ENCODE measurements at places on chromosomes 5 and 9.
A peak's percentile ranks its signal among the peaks of the same experiment; 100 is the strongest.

GRCh38 chr5:178536541-178537466, 53.4 kb downstream of the COL23A1 start:
- DNase-seq, result no peak

DNA sequence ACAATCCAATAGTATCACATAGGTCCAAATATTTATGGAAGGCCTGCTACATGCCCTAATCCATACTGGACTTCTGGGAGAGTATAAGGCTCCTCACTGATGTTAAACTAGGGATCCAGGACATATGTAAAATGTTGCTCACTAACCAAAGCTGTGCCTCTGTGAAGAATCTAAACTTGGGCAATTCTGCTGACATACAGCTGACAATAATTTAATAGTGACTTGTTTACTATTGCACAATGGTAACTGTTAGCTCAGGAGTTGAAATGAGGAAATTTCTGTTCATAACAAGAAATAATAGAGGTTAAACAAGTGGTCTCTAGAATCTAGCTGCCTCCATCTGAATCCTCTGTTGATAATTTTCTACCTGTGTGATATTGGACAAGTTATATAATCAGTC, 14.9 kb upstream of the CTXN3 start:
- DNase-seq, result no peak

DNA sequence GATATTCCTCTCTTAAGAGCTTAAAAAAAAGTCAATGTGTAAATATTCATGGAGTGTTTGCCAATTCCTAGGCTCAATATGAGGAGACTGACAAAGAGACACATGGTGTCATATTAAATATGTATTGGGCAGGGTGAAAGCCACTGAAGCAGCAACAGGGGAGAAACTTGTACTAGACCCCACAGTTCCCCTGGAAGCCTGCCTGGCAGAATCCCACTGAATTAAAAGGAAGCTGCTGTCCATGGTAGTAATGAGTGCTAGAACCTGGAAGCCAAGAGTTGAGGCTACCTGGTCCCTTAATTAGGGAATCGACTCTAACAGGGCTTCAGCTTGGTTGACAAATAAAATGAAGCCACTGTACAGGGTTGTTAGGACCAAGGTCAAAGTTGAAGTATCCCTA, 129.4 kb upstream of the GPR151 start:
- DNase-seq, result no peak

GRCh38 chr5:66223637-66224036, 79.5 kb downstream of the SREK1 start:
- no peak for DNase-seq

- no peak for DNase-seq
These were observed 14.2 kb upstream of the CAST start for GRCh38 chr5:96648023-96648422.

GRCh38 chr9:68981789-68982188, 32.1 kb downstream of the PRKACG start:
- no peak for DNase-seq

DNA sequence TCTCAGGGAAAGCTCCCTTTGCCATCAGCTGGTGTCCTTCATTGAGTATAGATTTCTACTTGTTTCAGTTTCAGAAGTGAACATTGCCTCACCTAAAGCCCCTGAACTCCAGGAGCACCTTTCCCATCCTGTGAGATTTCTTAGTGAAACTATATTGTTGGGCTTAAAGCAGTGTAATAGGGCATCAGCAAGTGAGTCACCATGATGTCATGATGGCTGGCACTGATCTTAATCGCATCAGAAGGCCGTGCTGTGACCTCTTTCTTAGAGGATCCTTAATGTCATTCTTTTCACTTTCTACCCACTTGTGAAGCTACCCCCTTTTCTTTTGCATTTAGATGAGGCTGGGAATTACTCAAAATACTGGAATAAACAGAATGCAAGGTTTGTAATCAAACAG, 401.3 kb downstream of the MTRR start:
- no peak for DNase-seq

DNA sequence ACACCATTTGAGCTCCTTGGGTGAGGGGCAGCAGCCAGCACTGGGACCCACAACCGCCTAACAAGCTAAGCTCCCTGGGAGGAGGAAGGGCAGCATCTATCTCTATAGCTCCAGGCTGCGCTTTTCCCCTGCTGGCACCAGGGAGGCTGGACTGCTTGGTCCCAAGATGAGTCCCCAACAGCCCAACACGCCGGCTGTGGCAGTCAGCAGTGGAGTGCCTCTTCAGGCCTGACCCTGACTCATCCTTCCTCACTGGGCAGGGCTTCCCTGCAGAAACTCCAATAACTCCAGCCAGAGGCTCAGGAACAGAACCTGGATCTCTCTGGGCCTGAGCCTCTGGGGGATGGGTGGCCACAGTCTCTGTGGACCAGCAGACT, 113.7 kb upstream of the ADAMTS16 start:
- DNase-seq, result no peak

DNA sequence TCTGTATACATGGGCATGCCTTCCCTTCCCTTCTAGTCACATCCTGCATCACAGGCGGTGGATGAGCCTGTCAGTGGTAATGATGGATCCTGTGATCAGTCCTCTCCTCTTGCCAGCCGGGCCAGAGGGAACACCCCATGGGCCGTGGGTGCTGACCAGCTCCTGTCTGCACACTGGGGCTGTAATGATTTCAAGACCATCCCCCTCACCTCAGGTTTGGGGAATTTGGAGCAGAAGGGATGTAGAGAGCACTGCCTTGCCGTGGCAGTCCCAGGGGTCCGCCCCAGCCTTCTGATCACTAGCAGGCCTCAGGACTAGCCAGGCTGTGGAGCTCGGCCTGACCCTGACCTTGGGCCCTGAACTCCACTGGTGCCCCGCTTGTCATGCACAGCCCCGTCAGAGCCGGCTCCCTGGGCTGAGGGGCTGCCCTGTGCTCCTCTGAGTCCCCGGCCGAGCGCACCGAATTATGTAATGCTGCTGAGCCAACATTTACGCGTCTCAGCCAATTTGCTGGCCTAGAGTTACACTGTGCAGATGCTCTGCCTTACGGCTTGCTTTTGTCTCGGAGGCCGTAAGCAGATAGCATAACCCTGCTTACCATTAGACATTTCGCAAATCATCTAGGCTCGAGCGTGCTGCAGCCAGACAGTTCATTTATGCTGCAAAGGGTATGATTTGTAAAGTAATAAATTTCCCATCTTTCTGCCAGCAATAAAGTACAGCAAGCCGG, 155.3 kb downstream of the MACROH2A1 start:
- no peak for DNase-seq

- DNase-seq, result no peak
These were observed 41.9 kb downstream of the NPR3 start for GRCh38 chr5:32753051-32753450.

- DNase-seq, result peak; percentile 9
These were observed 176.5 kb upstream of the MAP3K1 start for GRCh38 chr5:56638768-56639238.

DNA sequence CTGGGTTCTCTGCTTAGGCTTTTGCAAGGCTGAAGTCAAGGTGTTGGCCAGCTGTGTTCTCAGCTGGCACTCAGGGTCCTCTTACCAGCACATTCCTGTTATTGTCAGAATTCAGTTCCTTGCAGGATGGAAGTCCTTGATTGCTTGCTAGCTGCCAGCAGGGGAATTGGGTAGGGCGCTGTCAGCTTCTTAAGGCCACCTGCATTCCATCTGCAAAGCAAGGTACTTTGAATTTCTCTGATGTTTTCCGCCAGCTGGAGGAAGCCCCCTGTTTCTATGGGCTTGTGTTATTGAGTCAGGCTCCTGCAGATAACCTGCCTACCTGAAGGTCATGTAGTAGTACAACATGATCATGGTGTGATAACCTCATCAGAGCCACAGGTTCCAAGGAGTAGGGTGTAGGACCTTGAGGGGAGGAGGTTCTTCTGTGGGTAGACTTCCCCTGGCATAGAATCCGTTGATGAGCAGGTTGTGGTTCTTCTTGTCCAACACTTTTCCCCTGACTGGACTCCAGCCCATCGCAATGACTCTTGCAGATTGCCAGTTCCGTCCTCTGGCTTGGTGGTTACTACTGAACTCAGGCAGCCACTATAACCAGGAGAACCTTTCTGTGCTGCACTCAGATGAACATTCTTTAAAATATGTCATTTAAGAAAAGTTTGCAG, 6.8 kb downstream of the TENT4A start:
- DNase-seq, result no peak

GRCh38 chr9:131817627-131818026, 77.8 kb upstream of the RAPGEF1 start:
- no peak for DNase-seq

DNA sequence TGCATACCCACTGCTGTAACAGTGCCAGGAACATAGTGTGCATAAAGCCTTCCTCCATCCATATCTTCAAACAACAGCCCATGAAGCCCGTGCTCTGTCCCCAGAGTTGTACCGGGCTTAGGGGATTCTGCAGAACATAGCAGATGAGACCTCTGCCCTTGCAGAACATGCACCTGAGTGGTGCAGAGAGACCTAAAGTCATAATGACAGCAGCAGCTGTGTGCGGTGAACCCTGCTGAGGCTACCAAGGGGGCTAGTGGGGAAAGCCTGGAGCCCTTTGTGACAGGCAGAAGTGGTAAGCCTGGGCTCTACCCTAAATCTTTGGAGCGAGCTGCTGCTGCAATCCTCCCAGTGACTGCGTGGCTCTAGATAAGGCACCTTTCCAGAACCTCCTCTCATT, 32.2 kb upstream of the BRD3 start:
- DNase-seq, result no peak

DNA sequence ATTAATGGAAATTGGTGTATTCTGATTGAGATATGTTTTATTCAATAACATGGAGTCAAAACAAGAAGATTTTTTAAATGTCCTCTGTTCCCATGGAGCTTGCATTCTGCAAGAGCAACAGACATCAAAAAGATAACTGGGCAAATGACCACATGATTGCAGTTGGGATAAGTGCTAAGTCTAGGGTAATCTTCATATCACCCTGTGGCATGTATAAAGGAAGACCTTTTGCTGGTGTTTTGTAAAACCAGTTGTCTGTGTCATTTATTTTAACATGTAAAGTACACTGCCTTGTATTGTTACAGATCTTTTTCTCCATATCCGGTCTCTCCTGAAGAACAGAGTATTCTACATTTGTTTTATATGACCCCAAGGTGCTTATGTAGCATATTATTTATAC, 44.0 kb downstream of the PTCD2 start:
- DNase-seq, result no peak

GRCh38 chr5:128062172-128062746, 21.3 kb upstream of the SLC12A2 start:
- DNase-seq, result no peak

GRCh38 chr9:127980706-127981558, at the start of gene EEIG1:
TSS of gene EEIG1 (minus strand) at chr9:127980989. CDS start at chr9:127980137, 852 bp downstream.
- DNase-seq, result peak; percentile 98

DNA sequence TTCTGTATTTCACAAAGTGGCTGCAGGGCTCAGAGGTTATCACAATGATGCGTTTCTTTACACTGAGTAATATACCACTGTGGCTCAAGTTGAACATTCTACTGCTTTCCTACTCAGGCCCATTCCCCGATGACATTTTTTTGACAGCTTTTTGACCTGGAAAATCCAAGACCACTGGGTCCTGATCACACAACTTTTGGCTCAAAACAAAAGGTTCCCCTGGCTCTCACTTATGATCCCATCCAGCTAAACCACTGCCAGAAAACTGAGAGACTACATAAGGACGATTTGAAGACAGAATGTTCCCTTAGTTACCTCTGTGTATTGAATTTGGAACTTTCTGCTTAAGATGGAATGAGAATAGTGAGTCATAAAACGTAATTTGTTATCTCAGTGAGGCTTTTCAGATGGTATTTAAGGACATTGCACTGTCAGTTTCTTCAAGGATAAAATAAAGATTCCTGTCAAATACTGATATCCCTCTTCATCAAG, 78.0 kb upstream of the FBXL7 start:
- no peak for DNase-seq

GRCh38 chr5:93665648-93666047, 75.8 kb downstream of the POU5F2 start:
- no peak for DNase-seq

DNA sequence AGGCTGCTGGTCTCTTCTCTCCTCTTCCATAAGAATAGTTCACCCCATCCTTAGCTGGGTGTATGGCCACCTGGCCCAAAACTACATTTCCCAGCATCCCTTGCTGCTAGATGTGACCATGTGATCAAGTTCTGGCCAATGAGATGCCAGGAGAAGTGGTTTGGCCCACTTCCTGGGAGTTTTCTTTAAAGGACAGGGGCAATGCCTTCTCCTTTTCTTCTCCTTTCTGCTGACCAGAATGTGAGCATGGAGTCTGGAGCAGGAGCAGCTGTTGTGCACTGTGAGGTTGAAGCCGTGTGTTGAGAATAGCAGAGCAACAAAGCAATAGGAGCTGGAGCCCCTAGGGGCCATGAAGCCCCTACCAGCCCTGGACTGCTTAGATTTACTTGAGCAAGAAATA, 36.8 kb downstream of the C9orf50 start:
- DNase-seq, result peak; percentile 61

DNA sequence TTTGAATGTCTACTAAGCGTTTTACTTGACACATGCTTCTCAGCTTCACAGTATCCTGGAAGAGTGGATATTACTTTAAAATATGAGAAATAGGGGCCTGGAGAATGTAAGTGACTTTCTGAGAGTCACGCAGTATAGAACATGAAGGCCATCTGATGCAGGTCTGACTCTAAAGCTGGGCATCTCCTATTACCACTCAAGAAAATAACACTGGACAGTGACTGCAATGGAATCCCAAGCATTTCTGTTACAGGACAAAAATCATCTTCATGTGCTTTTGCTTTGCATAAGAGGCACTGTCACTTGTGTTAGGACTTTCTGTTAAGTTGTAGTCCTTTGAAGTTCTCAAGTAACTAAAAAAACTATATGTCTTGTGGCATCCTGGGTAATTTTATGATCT, 335.5 kb downstream of the FBXL7 start:
- DNase-seq, result no peak

DNA sequence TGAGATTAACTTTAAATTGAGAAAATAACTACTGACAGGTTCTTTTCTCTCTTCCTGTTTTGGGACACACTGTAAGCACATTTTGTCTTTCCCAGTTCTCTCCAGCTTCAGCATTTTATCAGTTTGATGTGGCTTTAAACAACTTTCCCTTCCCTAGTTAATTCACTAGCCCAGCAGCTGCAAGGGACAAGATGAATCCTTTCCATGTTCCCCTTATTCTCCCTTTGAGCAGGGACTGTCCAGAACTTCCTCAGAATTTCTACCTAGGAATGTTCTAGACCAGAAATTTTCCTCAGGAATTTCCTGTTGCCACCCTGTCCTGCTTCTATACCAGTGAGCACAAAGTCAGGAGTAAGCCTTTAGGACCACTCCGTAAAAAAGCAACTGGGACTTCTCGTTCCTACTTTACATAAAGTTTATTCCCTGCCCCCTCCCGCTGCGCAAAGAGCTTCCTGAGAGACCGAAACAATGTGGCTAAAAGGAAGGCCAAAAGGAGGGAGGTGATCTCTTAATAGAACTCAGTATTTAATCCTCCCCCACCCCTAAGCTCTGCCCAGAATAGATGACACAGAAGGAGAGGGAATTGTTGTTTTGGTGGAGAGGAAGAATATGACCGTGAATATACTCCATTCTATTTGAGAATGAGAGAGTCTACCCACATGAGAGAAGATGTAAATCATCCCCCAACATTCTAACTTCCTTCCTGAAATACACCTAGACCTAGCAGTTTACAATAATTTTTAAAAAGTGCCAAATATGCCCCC, 61.9 kb downstream of the GLIS3 start:
- no peak for DNase-seq

GRCh38 chr9:95585824-95586223, 69.1 kb upstream of the PTCH1 start:
- no peak for DNase-seq

Measured in activated naive CD4-positive, alpha-beta T cell treated with Interleukin-2 at 50 U/mL for 16 hours (primary cell).